ENCODE measurements at places on chromosomes 11 and 22.

GRCh38 chr22:28328756-28329155, 350.9 kb downstream of the TTC28 start:
- DNase-seq, result no peak

DNA sequence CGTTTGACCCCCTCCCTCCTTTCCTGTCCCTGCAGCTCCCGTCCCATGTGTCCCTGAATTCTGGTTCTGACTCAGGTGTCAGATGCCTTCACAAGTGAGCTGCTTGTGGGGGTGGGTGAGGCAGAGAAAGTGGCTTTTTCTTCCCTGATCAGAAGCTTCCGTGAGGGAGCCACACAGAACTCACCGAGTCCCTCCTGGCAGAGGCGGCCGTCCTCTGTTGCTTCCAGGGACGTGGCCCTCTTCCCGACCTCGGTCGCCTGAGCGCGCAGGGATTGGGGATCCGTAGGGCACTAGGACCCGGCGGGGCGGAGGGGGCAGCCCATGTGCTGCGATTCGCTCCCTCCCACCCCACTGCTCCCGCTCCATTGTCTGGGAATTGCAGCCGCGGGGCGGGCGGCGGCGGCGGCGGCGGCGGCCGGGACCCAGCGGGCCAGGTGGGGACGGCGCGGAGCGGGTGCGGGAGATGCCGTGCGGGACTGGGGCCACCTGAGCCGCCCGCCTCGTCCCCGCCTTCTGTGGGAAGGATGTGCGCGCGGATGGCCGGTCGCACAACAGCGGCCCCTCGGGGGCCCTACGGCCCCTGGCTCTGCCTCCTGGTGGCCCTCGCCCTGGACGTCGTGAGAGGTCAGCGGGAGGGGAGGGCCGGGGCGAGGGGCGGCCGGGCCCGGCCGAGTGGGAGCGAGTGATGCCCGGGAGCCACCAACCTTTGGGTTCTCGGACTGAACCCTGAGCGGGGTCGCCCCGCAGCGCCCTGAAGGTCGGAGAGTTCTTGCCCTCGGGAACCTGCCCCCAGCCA, at the start of gene TMEM132A:
Gene TMEM132A, plus strand, starts transcription at position 351 of the 796 bp plus-strand sequence. Its CDS starts 174 bp downstream, at position 525.
- DNase-seq, result peak; percentile 83

- DNase-seq, result no peak
Measured at GRCh38 chr11:8221046-8221723, 42.5 kb downstream of the LMO1 start.

- no peak for DNase-seq
Measured at GRCh38 chr11:119720311-119720913, 8.6 kb downstream of the NECTIN1 start.

DNA sequence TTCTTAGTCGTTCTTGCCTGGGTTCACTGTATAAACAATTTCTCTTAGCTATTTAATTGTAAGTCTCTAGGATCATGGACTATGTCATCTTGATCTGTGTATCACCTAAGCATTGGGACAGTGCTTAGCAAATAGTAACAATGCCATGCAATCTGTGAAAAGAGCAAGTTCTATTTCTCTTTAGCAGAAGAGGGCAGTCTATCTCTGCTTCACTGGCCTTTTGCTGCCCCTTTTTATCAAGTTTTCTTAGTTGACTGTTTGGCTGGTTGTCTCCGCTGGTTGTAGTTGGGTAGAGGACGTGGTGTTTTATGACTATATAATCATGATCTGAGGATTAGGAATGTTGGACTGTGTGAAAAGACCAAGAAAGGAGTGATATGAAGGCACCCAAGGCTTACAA, 315.0 kb downstream of the JRKL start:
- DNase-seq, result no peak

GRCh38 chr11:100680070-100680469, 7.0 kb upstream of the ARHGAP42 start:
- no peak for DNase-seq

GRCh38 chr22:29901354-29901753, 18.4 kb downstream of the MTMR3 start:
- DNase-seq, result no peak

DNA sequence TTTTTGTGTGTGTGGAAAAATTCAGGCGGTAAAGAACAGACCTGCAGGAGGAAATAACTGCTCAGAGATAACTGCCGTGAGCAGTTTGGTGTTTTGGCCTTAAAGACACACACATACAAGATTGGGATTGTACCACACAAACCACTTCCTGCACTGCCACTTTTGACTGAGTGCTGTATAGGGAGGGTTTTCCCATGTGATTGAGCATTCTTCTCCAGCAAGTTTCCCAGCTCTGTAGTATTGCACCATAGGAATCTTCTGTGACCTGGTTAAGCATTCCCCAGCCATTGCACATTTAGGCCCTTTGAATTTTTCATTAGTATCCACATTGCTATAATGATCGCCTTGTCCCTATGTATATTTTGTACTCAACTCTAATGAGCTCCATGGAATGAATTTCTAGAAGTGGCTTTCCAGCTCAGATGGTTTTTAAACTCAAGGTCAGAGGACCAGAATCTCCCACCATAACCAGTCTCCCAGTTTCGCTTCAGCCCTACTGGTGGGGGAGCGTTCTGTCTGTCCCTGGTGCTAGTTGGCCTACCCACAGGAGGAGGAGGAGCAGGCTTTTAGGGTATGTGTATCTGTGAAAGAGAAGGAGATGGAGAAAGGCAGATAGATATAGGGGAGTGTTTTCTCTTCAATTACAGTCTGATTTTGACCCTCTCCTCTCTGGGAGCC, 9.3 kb downstream of the CD82 start:
- peak; percentile 63 for DNase-seq

DNA sequence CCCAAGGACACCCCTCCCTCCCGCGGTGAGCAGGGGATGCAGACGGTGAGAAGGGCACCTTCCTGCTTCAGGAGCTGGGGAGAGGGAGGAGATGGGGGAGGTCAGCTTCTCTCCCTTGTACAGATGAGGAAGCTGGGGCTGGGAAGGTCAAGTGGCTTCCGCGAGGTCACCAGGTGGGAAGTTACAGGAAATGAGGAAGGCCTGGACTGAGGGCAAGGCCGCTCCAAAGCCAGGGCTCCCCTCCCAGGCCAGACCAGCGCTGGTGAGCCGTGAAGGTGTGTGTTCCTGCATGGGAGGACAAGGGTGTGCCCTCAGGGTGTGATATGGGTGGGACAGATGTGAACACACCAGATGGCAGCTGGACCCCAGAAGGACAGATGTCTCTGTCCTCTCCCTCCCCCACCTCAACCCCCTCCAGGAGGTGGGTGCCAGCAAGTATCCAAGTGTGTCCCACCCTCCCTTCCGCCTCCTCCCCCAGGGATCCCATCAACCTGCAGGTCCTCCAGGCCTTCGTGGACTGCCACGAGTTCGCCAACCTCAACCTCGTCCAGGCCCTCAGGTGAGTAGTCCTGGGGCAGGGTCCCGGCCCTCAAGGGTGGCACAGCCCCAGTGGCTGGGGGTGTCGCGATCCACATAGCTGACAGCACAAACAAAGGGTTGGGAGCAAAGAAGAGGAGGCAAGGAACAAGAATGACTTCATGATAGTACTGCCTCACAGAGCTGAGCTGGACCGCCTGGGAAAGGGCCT, 16.6 kb downstream of the CYTH4 start:
- DNase-seq, result no peak

DNA sequence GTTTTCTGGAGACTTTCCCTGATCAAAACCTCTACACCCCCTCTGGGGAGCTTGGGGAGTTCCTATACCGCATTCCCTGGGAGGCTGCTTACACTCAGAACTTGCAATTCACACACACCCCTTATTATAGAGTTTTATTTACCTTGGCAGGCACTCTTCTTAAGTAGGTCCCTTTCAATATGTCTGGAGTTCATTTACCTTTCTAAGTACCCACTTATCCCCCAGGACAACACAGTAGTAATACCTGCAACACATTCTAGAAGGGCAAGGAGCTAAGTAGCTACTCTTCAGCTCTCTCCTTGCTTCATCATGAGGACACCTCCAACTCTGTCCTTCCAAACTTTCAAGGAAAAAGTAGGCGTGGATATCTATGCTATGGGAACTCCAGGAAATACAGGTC, 127.8 kb upstream of the ANO3 start:
- no peak for DNase-seq

- no peak for DNase-seq
Measured at GRCh38 chr11:67504950-67505581, at the start of gene PITPNM1. PITPNM1 (minus strand) TSS chr11:67505363; CDS start chr11:67504180, 1,183 bp downstream.

DNA sequence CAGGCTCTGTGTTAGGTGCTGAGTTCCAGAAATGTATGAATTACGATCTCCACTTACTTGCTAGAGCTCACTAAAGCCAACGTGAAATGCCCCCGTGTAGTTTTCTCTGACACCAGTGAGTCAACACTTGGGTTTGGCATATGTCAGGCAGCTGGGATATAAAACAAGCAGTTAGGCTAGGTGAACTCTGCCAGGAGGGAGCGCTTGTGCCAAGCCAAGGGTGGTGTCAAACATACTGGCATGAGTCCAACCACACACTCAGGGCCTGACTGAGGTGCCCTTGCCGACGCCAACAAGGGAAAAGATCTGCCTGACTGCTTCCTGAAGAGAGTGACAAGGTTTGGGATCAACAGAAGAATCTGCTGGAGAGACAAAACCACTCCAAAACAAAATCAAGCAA, 167.8 kb upstream of the NARS2 start:
- DNase-seq, result no peak

DNA sequence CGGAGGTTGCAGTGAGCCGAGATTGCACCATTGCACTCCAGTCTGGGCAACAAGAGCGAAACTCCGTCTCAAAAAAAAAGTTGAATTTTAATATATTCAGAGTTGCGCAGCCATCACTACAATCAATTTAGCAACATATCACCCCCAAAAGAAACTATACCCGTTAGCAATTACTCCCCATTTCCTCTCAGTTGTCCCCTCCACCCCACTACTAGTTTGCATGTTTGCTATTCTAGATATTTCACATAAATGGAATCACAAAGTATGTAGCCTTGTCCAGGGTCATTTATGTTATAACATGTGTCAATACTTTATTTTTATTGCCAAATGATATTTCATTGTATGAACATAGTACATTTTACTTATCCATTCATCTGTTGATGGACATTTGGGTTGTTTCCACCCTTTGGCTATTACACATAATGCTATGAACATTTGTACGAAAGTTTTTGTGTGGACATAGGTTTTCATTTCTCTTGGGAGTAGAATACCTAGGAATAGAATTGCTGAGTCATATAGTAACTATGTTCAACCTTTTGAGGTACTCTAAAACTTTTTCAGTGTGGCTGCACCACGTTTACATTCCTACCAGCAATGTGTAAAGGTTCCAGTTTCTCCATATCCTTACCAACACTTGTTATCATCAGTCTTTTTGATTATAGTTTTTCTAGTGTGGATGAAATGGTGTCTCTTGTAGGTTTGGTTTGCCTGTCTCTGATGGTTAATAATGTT, 2.2 kb downstream of the ZNF143 start:
- DNase-seq, result no peak

DNA sequence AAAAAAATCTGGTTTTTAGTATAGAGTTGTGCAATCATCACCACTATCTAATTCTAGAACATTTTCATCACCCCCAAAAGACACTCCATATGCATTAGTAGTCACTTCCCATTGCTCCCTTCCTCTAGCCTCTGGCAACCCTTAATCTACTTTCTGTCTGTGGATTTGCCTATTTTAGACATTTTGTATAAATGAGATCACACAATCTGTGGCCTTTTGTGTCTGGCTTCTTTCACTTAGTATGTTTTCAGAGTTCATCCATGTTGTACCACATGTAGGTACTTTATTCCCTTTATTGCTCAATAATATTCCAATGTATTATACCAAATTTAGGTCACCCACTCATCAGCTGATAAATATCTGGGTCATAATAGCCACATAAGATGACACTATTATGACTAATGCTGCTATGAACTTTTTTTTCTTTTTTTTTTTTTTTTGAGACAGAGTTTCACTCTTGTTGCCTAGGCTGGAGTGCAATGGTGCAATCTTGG, 67.5 kb upstream of the SCUBE2 start:
- no peak for DNase-seq

DNA sequence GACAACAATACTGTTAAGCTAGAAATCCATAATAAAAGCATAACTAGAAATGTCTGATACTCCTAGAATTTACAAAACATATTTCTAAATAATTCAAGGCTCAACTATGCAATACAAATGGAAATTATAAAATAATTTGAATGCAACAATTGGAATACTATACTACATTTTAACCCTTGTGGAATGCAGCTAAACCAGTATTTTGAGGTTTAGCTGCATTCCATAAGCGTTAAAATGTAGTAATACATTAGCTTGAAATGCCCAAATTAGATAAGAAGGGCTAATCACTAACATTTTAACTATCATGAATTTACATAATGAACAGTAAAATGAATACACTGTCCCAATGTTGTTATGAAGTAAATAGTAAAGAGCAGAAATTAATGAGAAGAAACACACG, 617.2 kb upstream of the CHORDC1 start:
- no peak for DNase-seq

Data from COLO829 (cell line).